ENCODE measurements at places on chromosomes 2 and 18.

- DNase-seq: no peak
These were observed 45.1 kb upstream of the SERTAD2 start for GRCh38 chr2:64698668-64699444.

DNA sequence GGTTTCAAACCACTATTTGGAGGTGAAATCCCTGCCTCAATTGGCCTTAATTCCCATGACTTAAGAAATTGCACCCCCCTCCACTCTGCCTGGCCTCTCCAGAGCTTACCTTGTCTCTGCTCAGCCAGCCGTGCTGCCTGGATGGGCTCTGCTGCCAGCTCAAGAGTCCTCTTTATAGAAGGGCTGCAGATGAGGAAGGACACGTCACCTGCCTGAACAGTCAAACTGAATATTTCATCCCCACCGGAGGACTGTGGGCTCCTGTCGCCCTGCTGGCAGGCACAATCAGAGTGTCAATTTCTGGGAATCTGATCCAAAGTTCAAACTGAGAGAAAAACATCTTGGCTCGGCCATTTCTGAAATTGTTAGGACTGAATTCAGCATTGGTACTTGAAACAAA, at the start of gene OTOS:
Gene OTOS (minus strand): TSS at position 148 of the 400 bp plus-strand sequence. CDS start 332 bp downstream, outside the sequence.
- DNase-seq: no peak

GRCh38 chr2:71006955-71007799, 12.5 kb upstream of the TEX261 start:
- DNase-seq: no peak

DNA sequence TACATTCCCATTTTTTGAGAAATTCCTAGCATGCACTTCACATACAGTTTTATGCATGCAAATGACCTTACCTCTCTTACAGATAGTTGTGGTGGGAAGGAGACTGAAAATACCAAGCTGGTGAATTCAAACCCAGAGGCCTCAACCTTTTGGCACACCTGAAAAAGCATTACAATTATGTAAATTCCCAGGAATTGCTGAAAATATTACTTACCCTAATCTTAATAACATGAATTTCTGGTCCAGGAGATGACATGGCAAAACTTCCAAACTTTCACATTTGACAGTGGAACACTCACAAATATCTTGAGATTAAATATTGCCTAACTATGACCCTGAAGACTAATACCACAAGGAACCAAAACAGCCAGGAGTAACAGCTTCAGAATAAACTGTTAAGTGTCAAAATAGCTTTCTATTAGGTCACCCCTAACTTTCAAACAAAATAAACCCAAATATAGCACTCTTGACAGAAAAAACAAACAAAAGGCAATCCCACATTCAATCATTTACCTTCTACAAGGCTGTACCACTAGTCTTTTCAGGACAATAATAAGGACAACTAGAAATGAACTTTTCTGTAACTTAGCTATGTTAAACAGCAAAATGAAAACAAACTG, 10.9 kb upstream of the PEX13 start:
- no peak for DNase-seq

GRCh38 chr2:103346780-103347179, 584.9 kb downstream of the TMEM182 start:
- no peak for DNase-seq

DNA sequence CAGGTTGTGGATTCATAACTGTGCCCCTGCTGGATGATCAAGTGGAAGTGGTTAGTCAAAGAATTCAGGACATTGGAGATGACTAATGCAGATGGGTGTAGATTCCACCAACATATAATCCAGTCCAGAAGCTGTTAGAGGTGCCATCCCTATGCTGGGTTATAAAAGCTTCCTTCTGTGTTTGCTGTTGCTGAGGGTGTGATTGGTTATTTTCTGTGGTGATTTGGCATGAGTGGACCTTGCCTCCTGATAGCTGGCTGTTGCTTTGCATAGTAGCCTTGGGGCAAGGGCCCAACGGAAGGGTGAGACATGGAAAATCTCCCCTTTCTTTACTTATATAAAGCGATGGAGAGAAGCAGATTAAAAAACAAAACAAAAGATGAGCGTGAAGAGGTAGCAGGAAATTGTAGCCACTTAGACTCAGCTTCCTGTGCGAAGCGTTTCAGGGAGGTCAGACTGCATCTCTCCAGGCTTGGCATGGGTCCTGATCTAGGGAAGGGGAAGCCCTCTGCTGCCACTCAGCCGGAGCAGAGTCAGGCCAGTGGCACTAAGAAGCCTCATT, 190.4 kb downstream of the FMNL2 start:
- no peak for DNase-seq

DNA sequence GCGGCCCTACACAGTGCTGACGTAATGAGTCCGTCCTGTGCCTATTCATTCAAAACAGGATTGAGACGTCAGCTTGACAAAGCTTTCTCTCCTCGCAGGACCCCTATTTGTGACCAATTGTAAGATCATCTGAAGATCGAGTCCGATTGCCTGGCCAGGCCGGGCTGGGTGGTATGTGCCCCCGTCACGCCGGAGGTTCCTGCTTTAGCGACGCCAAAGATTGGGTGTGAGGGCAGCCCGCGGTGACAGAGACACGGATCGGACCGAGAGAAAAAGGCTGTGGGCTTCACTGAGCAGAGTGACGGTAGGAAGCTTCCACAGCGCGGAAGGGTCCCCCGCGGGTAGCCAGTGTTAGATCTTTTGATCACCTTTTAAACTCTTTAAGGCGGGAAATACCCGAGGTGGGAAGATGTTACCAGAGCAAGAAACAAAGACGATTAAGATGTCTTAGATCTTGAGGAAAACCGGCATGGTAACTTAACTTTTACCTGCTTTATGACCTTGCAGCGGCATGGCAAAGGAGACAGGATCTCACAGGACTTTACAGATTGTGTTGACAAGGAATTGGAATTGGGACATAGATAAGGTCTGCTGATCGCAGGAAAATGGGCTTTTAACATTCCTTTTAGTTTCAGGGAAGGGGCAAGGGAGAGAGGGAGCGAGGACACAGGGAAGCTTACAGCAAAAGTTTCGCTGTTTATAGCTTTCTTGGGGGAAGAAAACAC, 220.0 kb downstream of the METTL4 start:
- no peak for DNase-seq

DNA sequence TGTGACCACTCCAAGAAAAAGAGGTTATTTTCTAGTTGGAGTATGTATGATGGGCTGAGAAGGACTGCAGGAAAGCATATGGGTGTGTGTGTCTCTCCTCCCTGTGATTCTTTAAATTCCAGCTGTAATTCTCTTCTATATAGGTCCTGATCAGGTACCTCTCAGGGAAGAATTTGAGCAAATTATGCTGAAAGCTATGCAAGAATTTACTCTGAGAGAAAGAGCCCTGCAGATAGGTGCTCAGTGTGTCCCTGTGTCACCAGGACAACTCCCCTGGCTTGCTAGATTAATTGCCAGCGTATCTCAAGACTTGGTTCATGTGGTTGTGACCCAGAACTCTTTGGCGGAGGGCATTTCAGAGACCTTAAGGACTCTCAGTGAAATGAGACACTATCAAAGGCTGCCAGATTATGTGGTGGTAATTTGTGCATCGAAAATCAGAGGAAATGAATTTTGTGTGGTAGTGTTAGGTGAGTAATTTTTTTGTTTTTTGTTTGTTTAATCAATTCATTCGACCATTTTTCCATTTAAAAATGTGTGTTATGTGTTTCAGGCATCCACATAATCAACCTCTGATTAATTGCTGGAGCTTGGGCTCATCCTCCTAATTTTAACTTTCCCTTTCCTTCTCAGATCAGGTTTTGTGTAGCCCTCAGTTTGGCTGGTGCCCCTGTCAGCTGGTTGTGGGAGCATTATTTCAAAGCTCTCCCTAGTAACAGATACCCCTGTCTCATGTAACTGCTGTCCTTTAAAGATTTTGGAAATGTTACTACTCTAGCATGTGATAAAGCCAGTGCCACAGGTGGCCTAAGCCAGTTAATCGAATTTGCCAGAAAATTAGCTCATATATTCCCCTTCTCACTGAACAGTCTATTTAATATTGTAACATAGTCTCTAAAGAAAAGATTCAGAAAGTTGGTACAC, 150.9 kb downstream of the ESCO1 start:
- DNase-seq: no peak

DNA sequence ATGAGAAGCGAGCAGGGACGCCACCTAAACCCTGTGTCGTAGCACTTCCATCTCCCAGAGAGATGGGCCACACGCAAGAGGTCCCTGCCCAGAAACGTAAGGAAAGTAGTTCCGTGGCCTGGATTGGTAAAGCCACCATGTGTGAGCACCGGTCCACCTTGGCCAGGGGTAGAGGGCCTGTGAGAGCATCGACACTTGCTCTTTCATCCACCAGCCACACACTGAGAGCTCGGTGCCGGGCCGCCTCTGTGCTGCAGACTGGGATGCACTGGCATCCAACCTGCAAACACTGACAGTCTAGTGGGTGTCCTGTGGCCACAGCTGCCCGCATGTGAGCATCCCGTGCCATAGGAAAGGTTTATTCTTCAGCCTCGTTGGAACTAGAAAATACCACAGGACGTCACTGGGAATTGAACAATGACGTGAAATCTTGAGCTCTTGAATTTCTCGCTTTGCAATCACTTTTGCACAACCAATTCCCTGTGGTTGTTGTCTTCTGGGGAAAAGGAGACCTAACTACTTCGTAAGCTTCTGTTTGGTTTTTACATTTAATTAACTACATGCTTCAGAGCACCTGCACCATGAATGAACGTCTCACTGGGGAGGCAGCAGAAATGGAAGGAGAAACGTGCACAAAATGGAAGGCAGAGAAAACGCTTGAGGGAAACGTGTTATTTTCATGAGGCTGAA, 212.0 kb upstream of the RAB6C start:
- no peak for DNase-seq

DNA sequence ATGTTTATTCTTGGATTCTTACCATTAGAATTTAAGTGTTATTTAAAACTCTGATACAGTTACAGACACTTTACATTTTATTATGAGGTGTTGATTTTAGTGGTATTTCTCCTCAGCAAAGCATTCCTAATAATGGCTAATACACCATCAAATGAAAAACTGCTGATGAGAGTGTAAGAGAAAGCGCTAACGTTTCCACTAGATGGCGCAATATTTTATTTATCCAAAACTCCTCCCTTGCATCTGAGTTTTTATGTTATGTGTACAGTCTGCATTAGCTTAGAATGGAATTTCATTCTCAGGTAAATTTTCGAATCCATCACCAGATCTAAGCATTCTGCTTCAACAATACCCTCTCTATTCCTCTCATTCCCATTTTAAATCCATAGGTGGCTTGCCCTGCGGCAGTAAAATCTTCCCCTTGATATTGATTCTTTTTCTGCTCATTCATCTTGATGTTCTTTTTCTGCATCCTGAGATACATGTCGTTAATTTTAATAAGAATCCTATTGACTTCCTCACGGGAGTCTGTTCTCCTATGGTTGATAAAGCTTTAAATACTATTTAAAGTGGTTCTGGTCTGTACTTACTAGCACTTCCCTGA, 53.9 kb downstream of the PRKRA start:
- no peak for DNase-seq

- DNase-seq: no peak
These were observed 33.1 kb downstream of the SLC8A1 start for GRCh38 chr2:40418614-40419363.

- DNase-seq: no peak
These were observed 132.3 kb downstream of the TTC32 start for GRCh38 chr2:19769513-19769912.

DNA sequence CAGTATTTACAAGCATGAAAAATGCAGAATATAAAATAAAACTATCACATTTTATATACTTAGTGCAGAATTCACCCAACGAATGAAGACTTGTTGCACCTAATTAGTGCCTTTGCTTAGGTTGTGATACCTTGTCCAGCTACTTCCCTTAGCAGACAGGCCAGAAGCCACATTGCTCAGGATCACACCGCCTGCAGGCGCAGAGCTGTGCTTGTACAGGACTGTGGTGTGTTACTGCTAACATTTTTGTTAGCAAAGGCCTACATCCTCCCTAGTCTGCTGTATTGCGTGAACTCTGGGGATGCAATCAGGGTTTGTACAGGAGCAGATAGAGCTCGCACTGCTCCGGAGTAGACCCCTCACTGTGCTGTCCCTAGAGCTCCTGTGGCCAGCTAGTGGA, 336.9 kb downstream of the CBLN2 start:
- no peak for DNase-seq

- DNase-seq: no peak
These were observed 52.2 kb downstream of the LYPD6B start for GRCh38 chr2:149090706-149091105.

Data from activated naive CD4-positive, alpha-beta T cell treated with Interleukin-2 at 50 U/mL for 16 hours (primary cell).